ENCODE measurements at places on chromosomes 3 and 15.

GRCh38 chr3:66592927-66593625 lies 92.3 kb upstream of the LRIG1 start:
- no peak for DNase-seq

DNA sequence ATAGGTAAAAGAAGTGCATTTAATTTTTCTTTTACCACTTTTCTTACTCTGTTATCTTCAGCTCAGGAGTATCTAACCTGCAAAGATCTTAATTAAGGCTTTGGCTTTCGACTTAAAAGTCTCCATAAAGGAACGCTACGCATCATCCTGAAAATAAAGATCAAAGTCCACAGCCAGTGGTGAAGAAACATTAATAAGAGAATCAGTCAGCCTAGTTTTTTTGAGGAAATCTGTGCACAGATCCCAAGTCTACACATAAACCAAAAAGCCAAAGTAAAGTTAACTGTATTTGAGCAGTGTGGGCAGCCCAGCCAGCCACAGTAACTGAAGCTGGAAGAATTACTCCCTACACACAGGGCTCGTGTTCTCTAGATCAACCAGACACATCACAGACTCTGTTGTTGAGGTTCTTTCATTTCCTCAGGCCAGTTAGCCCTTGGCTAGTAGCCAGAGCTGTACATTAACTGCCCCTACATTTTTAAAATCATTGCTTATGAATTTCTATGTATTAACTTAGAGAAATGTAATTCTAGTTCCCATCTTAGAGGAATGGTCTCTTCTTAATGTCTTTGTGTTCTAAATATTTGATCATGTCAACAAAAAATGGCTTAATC lies 6.9 kb downstream of the LRRC2 start:
- DNase-seq = no peak

DNA sequence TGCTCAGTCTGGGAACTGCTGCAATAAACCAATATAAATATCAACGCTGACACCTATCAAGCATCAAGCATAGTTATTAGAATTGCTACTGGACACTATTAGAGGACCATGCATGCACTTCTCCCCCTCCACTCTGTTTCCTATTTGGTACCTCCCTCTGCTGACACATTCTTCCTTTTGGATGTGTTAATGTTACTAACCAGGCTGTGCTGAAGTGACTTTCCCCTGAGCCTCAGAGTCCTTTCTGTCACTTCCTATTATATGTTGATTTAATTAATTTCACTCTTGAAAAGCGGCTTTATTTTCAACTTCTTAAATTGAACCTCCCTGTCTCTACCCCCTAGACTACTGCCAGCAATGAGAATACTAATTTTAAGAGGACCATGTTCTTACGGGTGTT lies 379.1 kb downstream of the MCTP2 start:
- DNase-seq = no peak

GRCh38 chr3:136909187-136909586 lies 47.2 kb downstream of the NCK1 start:
- no peak for DNase-seq

- no peak for DNase-seq
Observed at GRCh38 chr3:76487446-76487845, 552.5 kb upstream of the ROBO2 start.

DNA sequence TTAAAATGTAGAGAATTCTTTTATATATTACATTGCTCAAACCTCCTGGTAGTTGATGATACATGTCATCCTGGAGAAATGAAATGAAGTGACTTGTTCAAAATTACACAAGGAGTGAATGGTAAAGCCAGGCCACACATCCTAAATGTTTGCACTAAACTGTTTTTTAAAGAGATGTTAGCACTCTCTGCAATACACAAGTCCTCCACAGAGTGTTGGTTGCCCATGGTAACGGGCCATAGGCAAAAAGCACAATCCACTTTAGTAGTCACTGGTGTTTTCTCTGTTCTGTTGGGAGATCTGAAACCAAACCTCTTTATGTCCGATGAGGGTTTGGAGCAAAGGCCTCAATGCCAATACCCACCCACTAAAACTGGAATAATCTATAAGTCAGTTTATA lies 907.4 kb downstream of the NTRK3 start:
- no peak for DNase-seq

DNA sequence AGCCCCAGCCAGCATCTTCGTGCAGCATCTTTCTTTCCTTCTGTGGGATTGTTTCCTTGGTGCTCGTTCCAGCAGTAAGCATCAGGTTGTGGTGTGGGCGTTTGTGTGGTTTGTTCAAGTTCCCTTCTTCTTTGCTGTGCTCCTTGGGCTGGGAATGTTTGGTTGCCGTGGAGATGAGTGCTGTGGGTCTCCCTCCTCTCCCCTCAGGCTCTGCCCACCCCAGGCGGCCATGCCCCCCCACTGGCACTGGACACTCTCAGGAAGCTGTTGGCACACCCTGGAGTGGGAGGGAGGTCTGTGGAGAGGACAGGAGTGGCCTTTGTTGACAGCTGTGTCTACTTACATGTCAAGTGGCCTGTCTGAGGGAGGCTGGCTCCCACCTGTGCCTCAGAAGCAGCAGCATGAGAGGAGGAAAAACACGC lies 46.5 kb upstream of the SACM1L start:
- peak; percentile 62 for DNase-seq

DNA sequence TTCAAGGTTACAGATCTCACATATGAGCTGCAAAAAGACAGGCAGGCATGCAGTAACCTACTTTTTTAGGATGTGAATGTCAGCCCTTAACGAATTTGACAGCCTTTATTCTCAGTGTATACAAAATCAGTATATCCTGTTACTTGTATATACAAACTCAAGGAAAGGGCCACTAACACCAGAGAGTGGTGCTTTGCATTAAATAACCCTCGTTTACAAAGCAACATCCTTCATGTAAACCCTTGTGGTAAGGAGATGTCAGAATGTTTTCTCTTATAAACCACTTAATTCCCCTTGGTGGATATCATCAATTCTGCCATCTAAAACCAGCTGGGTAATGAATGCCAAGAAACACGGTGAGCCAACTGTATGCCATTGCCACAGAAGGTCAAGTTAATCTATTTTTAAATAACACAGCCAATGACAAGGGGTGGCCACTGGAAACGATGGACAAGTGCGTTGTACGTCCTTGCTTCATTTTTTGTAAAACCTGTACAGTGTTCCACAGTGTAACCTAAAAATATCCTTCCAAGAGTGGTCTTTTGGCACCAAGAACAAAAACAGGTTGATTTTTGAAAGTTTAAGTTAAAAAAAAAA lies 7.5 kb downstream of the MAGI1 start:
- DNase-seq = no peak

DNA sequence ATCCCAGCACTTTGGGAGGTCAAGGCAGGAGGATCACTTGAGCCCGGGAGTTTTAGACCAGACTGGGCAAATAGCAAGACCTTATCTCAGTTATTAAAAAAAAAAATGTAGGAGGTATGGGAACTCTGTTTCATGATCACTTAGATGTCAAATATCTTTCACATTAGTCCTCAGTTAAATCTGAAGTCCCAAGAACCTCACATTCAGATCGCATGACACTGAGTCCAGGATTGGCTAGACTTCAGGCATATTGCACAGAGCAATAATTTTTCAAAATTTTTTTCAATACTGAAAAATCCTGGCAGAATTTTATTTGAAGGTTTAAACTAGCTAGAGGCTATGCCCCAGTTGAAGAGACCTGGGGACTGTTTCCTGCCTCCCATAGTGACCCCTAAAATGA lies 56.3 kb upstream of the ZNF148 start:
- DNase-seq = no peak

GRCh38 chr15:81322676-81323253 lies 1.2 kb downstream of the STARD5 start:
- peak; percentile 39 for DNase-seq

DNA sequence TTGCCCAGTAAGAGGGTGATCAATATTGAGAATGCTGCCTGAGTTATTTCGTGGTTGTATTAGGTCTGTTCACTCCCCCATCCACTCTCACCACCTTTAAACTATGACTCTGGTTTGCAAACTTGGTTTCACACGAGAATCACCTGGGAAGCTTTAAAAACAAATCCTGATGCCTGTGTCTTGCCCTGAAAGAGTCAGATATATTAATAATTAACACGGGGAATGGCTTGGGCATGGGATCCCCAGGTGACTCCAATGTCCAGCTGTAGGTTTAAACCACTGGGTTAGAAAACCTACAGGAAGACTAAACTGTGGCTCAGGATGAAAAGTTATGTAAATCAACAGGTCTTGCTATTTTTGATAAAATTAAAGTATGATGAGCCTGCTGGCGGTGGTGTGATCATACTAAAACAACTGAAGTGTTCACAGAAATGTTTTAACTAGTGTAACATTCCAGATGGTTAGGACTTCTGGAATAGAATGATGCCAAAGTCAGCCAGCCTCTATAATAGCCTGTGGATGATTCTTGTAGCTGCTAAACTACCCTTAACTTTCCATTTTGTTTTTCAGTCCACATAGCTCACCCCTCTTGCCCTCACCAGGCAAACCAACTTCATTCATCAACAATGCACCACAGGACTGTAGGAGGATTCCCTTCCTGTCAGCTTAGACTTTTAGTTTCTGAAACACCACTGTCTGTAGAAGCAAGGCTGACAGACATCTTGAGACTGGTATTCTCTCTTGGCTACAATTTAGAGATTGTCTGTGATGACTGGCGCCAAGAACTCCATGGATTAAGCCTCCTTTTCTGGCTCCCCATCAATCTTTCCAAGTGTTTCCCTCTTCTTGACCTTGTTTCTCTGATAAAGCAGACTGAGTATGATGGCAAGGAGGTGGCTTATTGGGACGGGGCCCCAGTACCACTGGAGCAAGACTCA lies 119.1 kb upstream of the ADAMTS9 start:
- DNase-seq = no peak

DNA sequence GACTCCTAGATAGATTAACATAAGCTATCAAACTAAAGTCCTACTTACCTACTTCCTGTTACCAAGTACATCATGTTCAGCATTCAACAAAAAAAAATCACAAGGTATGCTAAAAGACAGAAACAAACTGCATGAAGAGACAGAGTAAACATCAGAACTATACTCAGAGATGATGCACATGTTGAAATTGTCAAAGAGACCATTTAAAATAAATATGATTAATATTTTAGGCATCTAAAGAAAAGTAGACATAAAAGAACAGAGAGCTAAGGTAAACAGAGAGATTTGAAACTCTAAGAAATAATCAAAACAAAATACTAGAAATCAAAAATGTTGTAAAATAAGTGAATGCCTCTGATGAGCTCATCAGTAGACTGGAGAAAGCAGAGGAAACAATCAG lies 224.8 kb upstream of the STAC start:
- no peak for DNase-seq

- no peak for DNase-seq
Observed at GRCh38 chr15:43249236-43249635, 17.5 kb downstream of the TGM5 start.

DNA sequence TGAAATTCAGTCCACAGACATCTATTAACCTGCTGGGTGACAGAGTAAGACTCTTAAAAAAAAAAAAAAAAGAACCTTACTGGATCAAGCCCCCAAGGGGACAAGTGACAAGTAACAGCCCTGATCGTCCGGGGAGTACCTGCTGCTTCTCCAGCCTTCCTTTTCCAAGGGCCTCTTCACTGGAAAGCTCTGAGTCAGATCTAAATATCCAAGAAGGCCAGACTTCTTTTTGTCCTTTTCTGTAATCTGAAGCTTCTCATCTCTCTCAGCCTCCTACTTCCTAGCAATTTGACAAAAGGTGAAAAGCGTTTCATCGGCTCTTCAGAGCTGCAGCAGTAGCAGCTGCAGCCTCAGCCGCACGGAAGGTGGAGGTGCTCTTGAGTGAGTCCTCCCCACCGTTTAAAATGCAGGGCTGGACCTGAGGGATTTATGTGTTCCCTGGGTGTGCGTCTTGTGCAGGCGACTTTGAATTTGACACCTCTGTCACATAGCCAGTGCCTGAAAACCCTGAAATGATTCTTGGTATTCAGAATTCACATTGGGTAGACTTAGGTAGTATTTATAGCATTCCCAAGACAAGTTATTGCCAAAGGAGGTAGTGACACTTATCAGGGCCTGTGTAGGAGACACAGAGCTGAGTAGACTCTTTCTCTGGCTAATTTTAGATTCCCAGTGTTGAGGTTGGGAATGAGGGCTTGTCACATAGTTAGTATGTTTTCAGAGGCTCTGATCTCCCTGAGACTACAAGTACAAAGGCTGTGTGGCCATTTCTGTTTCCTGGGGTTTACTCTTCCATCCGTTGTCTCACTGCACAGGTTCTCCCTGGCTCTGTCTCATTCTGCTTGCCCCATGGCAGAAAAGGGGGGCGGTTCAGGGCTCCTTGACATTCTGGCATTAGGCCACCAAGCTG lies 291.2 kb upstream of the C2CD4B start:
- DNase-seq = no peak

DNA sequence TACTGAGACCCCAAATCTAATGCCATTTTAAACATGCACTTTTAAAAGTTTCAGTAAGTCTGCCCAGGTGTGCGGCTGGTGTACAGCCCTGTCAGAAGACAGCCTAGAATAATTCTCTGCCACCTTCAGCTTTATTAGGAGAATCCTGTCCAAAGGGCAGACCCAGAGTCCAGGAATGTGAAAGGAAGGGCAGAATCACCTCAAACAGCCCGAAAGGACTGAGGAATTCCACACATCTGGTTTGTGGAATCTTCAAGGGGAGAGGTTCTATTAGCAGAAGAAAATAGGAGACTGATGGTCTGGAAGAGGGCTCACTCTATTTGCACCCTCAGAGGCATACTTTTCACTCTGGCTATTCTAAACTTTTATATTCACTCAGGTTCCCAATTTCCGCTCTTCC lies 46.6 kb downstream of the TYRO3 start:
- DNase-seq = no peak

DNA sequence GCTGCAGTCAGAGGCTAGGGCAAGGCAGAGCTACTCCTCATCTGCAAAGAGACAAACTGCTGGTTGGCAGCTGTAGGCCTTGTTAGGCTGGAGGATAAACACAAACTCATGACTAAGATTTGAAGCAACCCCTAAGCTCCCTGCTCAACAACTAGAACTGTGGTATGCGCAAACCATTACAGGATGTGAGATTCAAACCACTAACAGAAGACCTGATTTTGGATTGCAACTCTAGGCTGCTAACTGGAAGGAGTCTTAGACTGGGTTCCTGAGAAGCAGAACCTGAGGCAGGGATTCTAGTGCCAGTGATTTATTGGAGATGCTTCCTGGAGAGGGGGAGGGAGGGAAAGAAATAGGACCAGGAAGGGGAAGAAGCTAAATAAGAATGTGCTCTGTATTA lies 22.5 kb downstream of the CCR4 start:
- DNase-seq = no peak

DNA sequence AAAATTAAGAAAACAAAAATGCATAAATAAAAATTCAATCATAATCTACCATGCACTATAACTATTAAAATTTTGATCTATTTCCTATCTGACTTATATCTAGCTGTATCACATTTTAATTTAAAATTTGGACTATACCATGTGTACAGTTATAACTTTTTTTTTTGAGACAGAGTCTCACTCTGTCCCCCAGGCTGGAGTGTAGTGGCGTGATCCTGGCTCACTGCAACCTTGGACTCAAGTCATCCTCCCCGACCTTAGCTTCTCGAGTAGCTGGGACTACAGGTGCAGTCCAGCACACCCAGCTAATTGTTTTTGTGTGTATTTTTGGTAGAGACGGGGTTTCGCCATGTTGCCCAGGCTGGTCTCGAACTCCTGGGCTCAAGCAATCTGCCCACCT lies 119.9 kb downstream of the ADAM10 start:
- no peak for DNase-seq

- no peak for DNase-seq
Observed at GRCh38 chr15:82890338-82890994, 62.1 kb downstream of the HOMER2 start.

GRCh38 chr3:169663951-169664820 lies 674 bp upstream of the MECOM start:
- peak; percentile 48 for DNase-seq
